ENCODE measurements at places on chromosomes 1 and 21. TPM values are rescaled to one million over a fixed set of nuclear protein-coding genes. Genes with fewer than 3 reads are reported as not detected.

The MYBPH gene
- not detected for total RNA-seq

The BMP8A gene
- total RNA-seq: not detected

GRCh38 chr1:230794431-230794830 lies 47.2 kb downstream of the CAPN9 start:
- DNase-seq: no peak

DNA sequence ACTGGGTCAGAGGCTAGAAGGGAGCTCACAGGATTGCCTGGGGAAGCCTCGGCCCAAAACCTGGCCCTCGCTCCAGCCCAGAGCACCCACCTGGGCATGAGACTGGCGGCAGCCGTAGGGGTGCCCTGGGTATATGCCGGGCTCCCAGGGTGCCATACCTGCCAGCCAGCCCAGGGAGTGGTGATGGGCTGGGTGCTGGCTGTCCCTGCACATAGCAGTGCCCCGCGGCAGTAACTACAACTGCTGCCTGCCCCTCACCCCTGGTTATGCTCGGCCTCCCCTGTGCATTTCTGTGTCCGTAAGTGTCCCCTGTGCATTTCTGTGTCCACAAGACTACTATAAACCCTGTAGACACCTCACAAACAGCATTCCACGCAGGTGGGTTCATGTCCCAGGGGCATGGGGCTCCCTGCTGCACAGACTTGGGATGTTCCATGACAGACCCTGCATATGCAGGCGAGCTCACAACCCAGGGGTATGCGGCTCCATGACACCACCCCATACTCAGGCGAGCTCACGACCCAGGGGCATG lies 5.8 kb upstream of the SPATC1L start:
- DNase-seq: no peak

The KCNE2 gene
- not detected for total RNA-seq

DNA sequence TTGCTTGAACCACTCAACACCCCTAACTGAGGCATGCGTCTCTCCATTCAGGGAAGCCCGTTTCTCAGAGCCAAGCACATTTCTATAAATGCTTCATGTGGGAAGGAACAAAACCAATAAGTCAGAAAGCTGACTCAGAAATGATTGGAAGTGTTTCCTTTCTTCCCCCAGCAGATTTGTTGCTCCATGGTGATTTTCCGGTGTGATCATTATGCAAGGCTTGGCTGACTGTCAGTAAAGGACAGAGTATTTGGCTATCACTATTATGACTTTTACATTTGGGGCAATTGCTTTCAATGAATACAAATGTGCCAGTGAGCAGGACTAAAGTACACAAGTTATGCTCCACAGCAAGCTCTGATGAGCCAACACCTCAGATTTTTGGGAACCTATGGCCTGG lies 53.3 kb upstream of the ZC3H11B start:
- no peak for DNase-seq

Data from NCI-H460 (cell line).